ENCODE measurements at places on chromosomes 1 and 21.

GRCh38 chr1:64337926-64338325 lies 132.0 kb upstream of the CACHD1 start:
- DNase-seq: no peak

DNA sequence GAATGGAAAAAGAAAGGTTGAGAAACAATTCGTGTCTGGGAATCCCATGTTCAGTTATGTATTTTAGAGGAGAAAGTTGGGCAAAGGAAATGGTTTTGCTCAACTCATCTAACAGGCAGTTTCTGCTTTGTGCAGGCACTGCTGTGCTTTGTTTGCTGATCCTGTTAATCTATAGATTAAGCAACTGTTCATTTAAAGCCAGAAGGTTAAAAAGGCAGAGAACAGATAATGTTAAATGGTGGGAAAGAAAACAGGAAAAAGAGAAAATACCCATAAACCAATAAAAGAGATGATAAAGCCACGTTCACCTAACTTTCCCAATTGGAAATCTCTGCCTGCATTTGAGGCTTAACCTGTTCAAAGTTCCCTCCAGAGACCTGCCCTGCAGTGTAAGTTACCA lies 70.0 kb downstream of the APP start:
- DNase-seq: no peak

DNA sequence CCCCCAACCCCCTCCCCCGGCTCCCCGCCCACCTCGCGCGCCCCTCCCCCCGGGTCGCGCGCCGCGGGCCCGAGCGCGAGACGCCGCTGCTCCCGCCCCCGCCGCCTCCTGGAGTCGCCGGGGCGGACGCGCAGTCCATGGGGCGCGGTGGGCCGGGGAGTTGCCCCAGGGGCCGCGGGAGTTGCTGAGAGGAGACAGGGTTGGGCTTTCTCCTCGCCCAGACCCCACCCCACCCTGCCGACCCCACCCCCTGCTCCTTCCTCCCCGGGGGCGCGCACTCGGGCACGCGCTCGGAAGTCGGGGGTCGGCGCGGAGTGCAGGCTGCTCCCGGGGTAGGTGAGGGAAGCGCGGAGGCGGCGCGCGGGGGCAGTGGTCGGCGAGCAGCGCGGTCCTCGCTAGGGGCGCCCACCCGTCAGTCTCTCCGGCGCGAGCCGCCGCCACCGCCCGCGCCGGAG lies at the start of gene LAMC1:
TSS of gene LAMC1 (plus strand) at position 275 of the 455 bp plus-strand sequence. CDS start 297 bp downstream, outside the sequence.
- peak; percentile 76 for DNase-seq

- DNase-seq: no peak
Measured at GRCh38 chr1:101745551-101746270, 251.0 kb downstream of the OLFM3 start.

DNA sequence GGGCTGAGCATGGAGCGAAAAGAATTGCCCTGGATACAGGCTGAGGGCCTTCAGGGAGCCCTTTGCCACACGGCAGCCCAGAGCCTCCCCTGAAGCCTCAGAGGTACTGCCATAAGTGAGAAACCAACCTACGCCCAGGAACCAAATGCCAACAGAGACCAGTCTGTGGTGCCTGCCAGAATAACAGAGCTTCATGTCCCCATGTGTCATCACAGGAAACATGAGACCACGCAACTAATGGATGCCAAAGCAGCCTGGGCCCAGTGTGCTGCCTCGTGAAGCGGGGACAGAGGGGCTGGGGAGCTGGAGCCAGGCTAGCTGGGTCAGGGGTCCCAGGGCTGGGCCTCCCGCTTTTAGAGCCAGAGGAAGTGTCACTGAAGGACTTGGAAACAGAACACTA lies 18.7 kb upstream of the STUM start:
- DNase-seq: no peak

GRCh38 chr1:57167997-57168396 lies 202.2 kb upstream of the C8B start:
- no peak for DNase-seq

DNA sequence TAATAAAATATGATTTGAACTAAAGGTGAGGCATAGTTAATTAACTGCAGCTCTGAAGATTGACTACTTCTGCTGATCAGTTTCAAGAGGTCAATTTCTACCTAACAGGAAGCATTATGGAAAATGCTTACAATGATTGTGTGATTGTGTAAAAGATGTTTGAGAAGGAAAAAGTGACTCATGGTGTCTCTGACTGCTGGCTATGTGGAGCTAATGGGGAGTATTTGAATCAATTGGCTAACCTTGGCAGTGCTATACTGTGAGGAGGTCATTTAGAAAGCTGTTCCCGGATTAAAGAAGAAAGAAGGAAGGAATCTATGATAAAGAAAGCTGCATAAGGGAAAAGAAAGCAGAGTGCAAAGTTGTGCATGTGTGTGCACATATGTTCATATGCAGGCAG lies 376.5 kb downstream of the ADGRL2 start:
- no peak for DNase-seq

DNA sequence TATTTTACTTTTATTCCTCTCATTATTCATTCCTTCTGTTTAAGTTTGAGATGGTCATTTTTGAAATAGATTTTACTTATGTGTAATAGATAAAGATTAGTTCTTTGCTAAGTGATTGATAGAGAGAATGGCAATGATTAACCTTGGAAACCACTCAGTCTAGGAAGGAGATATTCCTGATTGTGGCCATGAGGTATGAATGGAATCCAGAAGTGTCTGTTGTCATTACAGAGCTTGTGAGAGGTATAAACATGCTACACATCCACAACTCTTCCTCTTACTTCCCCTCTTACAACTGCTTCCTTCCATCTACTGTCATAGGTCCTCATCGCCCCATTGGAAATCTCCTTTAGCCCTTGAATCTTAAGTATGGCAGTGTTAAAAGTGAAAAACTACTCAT lies 988.8 kb upstream of the B3GALT2 start:
- no peak for DNase-seq

DNA sequence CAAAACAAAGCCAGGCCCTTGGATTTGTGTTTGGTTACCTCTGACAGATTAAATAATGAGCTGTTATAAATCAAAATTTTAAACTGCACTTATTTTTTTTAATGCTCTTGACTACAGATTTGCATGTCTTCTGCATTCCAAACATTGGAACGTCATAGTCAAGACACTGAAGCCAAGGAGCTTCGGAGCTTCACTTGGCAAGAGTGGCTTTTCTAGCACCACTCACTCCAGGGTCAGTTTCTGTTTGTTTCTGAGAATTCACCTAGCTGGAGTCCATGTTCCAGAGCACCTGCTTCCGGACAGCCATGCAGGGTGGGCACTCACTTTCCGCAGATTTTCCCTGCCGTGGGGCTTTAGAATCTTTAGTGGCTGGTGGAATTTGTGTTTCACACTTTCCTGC lies 202.9 kb downstream of the ZP4 start:
- no peak for DNase-seq

GRCh38 chr1:44973645-44974044 lies 12.8 kb downstream of the EIF2B3 start:
- DNase-seq: no peak

- no peak for DNase-seq
Measured at GRCh38 chr1:26664802-26665201, 31.0 kb upstream of the ARID1A start.

GRCh38 chr1:224456637-224456953 lies 22.0 kb upstream of the WDR26 start:
- no peak for DNase-seq

GRCh38 chr1:6223617-6224016 lies 12.1 kb downstream of the ICMT start:
- DNase-seq: no peak

DNA sequence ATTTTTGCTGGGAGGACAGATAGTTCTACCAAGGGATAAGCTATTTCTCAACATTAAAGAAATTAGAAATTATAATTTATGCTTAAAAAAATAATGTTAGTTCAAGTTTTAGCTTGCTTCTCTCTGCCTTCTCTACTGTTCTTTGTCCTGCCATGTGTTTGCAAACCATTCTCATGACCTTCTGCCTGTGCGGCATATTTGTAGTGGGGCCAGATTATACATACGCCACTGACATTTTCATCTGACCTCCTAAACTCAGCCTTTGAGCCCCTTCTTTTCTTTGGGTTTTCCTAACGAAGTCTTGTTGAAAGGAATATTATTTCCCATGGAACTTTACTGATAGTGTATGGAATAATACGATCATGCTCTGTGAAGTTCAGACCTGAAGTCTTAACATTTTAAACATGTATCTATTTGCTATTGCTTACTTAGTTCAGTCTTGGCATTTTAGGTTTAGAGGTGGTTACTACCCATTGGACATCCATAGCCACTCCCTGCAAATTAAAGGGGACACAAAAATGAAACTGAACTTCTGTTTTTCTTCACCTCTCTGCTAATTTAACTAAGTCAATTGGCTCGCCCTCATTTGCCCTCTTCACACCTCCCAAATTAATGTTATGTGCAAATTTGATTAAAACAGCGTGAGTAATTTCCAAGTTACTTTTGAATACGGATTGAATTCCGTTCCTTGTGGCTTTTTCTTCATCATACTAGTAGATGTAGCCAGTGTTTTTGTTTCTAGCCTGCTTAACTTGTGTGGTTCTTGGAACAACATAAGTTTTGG lies 15.6 kb downstream of the LRRC8D start:
- DNase-seq: no peak

DNA sequence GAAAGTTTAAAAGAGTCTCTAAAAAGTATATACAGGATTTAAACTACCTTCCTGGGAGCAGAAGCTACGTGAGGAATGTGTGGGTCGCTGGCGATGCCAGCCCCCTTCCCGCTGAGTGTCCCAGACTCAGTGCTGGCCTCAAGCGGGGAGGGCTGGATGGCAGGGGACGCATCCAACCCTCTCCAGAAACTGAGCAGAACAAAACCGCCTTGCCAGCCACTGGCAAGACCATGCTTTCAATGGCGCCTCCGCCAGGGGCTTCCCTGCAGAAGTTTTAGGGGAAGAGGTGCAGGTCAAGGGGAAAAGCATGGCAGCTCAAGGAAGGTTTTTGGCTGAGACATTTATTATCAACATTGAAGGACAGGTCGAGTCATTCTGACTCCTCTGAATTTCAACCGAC lies 26.1 kb downstream of the NADK start:
- DNase-seq: no peak

DNA sequence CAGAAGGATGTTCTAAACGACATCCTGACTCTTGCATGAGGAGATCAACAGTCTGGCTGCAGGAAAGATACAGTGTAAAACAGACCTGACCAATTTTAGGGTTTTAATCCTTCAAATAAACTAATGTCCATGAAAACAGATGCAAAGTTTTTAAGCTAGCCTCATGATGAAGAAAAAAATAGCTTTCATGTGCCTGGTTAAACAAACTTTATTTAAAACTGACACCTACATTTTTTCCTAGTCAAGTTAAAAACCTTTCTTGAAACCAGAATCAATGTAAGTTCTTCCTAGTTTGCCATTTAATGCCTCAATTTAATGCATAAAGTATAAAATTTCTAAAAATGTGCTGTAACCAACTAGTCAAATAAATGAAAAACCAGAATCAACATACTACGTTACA lies 2.9 kb downstream of the WDR26 start:
- no peak for DNase-seq

DNA sequence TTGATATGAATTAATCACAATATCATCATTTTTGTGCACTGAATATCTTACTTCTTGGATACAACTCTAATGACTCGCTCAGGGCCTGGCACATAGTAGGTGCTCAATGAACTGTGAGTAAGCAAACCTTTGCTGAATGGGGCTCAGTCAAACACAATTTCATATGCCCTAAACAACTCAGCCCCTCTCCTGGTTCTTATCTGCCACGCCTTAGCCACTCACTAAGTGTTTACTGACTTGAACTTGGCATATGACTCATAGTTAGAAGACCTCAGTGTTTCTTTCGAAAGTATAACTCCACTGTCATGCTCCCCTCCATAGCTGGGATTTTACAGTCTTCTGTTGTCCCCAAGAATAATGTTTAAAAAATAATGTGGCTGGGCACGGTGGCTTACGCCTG lies 4.8 kb upstream of the IFNLR1 start:
- DNase-seq: peak; percentile 64

- DNase-seq: no peak
Measured at GRCh38 chr1:2462819-2463218, 13.3 kb upstream of the PLCH2 start.

- DNase-seq: no peak
Measured at GRCh38 chr1:180789460-180789859, 123.2 kb upstream of the KIAA1614 start.

DNA sequence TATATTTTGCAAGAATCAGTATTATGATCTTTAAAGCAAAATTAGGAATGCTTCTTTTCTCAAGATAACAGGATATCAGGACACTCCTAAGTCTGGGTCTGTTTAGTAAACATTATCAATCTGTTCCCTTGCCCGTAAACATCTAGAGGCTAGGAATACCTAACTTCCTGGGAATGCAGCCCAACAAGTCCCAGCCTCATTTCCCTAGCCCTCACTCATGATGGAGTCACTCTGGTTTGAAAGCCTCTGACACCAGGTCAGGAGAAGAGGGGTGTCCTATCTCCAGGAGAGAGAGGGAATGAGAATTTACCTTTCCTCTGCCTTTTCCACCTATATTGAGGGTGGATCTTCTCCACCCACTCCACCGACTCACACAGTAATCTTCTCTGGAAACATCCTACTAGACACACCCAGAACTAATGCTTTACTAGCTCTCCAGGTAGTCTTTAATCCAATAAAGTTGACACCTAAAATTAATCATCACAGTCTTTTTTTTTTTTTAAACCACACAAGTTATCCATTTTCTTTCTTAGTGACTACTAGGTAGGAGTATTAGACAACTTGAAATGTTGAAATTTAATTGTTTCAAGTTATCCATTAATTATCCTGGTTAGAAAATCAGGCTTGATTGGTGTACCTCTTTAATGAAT lies 659.3 kb downstream of the USP25 start:
- peak; percentile 4 for DNase-seq

Data from A172 (cell line).